T-helper 17 cell (primary cell): ENCODE measurements at places on chromosomes 5 and 9.
A peak's percentile ranks its signal among the peaks of the same experiment; 100 is the strongest.

DNA sequence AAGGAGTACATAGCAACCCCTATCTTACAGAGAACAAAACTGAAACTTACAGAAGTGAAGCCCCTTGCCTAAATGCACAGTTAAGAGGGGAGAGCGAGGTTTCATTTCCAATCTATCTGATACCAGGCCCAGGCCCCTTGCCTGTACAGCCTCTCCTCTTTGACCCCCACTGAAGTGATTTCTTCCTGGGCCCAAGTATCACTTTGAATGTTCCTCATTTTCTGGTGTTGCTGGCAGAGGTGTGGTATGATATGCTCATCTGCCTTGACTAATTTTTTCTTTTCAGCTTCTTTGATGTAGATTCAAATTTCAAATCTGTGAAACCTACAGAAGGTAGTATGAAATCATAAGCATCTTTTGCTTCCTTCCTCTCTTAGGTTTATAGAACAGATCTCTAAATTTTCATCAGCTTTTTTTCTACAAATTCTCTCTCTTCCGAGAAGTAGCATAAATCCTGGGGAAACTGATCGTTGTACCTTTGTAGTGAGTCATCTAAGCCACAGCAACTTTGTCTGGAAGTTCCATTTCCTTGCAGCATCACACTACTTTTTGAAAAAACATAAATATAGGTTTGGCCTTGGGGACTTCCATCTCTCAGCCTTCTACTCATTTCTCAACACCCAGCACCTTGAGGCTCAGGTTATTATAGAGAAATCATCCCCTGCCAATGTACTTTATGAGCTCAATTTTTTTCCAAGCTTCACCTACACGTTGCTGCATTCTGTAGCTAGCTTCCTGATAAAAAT lies 402.4 kb upstream of the PTGER4 start:
- no peak for DNase-seq

GRCh38 chr5:15391704-15392397 lies 108.1 kb upstream of the FBXL7 start:
- no peak for DNase-seq

DNA sequence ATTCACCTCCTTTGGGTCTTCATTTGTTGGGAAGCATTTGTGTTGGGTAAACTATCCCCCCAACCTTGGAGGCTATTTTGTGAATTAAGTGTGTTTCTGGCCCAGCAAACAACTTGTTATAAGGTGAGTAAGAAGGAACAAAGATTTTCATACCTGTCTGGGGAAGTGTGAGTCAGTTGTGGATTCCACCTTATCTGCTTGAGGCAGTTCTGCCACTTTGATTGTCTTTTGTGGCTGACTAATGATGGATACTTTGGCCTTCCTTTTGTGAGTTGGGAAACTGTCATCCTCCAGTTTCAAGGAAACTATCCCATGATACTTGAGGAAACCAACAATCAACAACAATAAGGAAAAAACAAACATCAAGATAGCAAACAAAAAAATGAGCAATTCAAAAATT lies 24.6 kb upstream of the CER1 start:
- DNase-seq, result no peak

- DNase-seq, result no peak
Measured at GRCh38 chr5:65161655-65162054, 320.1 kb downstream of the ADAMTS6 start.

GRCh38 chr9:97636903-97637302 lies 3.3 kb downstream of the NCBP1 start:
- no peak for DNase-seq

DNA sequence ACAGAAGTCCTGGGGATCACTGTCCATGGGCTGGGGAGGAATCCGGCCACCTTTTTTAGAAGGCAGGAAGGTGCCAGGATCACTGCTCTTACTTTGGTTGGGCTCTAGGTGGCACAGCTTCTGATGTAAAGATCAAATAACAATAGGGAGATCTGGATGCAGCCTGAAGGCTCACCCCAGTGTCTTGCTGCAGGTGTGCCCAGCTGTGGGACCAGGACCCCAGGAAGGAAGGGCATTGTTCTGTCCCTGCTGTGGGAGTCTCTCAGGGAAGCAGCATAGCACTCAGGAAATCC lies 69.6 kb downstream of the DAB2IP start:
- DNase-seq, result no peak

DNA sequence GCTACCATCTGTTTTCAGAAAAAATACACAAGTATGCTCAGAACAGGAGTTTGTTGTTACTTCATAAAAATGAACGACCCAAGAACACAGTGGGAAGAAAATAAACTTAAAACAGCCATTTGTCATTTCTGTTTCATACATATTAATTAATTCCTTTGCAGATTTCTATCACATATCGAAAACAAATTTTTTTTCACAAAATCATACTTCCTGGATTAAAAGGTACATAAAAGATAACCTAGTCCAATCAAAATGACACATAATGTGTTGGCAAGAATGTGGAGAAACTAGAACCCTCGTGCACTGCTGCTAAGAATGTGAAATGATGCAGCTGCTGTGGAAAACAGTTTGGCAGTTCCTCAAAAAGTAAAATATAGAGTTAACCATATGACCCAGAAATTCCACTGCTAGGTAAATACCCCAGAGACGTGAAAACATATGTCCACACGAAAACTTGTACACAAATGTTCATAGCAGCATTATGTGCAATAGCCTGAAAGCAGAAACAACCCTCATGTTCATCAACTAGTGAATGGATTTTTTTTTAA lies 46.0 kb downstream of the MYO10 start:
- DNase-seq, result no peak

- no peak for DNase-seq
Measured at GRCh38 chr5:32471784-32472183, 27.2 kb upstream of the ZFR start.

- DNase-seq, result no peak
Measured at GRCh38 chr9:124629600-124629999, 122.4 kb upstream of the NR5A1 start.

- DNase-seq, result no peak
Measured at GRCh38 chr9:95570150-95570549, 53.4 kb upstream of the PTCH1 start.

DNA sequence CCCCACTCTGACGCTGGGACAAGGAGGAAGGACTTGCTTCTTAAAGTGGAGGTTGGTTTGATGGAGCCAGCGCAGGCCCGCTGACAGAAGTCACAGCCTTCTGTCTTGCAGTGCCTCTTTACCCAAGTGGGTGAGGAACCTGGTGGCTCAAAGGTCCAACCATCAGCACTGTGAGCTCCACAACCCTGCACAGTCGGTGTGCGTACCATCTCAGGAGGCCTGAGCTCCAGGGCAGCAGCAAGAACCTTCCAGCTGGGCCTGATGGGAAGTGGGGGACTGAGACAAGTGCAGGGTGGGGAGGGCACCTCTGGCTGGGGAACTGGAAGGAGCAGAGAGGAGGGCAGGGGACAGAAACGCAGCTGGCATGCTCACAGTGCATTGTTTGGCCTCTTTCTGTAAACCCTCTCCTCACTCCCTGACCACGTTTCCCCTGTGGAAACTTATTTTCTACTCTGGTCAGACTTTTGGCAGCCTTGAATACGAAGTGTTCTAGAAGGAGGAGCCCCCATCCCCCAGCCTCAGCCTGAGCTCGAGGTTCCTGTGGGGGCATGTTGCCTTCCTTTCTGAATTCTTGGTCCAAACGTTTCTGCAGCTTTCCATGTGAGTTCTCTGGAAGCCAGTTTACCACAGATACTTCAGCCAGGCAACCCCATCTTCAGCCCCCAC lies 178.5 kb upstream of the PITX1 start:
- DNase-seq, result no peak

GRCh38 chr9:113395000-113395861 lies 5.9 kb downstream of the ALAD start:
- DNase-seq, result no peak

GRCh38 chr5:39826051-39826450 lies 401.3 kb upstream of the DAB2 start:
- no peak for DNase-seq

GRCh38 chr5:94901191-94901979 lies 282.9 kb downstream of the SLF1 start:
- no peak for DNase-seq

DNA sequence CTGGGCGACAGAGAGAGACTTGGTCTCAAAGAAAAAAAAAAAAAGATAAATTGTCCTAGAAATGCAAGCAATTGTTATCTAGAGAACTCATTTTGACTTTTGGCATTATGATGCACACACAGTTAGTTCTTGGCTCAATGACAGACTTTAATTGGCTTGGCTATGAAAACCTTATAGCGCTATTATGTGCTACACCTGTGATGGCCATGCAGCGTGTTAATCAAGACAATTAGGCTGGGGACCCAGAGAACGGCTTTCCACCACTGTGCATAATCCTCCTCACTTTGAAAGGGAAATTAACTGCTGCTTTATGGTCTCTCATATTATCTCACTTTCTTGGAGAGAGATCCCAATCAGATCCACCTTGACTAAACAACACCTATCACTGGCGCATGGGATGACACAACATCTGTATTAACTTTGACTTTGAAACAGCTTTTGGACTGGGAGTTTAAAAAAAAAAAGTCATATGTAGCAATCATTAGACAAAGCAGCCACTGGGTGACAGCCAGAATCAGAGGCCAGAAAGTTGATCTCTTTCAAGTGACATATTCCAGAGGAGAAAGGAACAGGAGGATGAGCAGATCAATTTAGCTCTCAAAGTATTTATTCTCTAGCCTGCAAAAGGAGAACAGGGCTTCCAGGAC lies 132.5 kb downstream of the PPP2R2B start:
- no peak for DNase-seq

DNA sequence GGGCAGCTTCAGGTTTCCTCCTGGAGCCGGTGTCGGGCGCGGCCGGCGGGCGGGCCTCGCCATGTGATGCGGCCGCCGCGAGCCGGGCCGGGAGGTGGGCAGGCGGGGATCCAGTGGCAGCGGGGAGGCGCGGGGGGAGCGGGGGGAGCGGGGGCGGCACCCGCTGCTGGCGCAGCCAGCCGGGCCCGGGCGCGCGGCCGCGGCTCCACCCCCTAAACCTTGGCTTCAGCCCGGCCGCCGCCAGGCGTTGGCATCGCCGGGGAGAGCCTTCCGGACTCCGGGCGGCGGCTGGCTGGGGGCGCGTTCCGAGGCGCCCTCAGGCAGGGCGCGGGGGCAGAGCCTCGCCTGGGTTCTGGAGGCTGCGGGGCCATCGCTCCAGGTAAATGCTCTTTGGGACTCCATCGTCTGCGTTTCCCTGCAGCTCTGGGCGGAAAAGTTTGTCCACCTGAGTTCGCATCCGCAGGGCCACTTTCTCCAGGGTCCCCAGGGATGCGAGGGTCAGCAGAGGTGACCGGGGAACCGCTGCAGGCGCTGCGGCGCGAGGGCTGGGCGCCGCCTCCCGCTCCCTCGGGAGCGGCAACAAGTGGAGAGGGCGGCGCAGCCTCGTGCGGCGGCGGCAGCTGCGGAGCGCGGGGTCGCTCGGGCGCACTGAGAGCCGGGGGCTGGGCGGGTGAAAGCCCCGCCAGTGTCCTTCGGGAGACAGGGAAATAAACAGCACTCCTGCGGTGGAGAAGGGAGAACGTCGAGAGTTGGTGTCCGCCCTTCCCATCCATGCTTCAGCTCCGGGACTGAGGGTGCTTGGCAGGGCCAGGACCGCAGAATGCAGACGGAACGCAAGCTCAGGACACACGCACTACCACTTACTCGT lies at the start of gene ARHGEF28:
TSS of gene ARHGEF28 (plus strand) at position 253 of the 868 bp plus-strand sequence. CDS start 58,656 bp downstream, outside the sequence.
- DNase-seq, result peak; percentile 12

- DNase-seq, result no peak
Measured at GRCh38 chr9:89172398-89172797, 6.2 kb downstream of the SHC3 start.

DNA sequence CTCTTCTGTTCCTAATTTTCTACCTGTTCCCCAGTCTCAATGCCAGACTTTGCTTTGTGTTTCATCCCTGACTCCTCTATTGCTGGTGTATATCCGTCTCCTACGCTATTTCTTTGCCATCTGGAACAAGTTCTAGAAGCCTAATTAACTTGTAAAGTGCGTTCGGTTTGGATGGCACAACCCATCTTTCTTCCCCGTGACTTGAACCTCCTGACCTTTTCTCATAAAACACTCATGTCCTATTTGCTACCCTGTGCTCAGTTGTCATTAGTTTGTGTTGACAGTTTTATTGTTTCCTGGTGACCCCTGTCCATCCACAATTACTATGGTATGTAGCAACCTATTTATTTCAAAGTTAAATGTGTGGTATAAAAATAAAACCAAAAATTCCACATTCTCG lies 323.5 kb downstream of the TLE4 start:
- DNase-seq, result no peak

DNA sequence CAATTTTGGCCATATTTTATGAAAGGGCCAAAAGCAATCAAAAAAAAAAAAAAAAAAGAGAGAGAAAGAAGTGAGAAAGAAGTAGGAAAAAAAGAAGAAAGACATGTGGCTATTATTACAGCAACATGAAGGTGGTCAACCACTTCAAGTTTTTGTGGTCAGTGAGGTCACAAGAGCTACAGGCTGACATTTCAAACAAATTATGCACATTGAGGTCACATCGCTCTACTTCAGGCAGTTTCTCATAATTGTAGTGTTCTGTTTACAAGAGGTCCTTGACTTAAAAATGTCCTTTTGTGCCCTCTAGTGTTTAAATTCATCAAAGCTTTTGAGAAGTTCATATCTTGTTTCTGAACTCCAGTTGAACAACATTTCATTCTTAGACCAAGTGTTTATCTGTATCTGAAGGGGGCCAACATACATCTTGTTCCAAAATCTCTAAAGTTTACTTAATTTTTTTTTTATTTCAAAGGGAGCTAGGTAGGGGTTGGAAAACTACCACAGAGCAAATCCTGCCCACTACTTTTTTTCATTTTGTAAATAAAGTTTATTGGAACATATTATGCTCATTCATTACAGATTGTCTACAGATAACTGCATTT lies 513.1 kb downstream of the PDE4D start:
- DNase-seq, result no peak

DNA sequence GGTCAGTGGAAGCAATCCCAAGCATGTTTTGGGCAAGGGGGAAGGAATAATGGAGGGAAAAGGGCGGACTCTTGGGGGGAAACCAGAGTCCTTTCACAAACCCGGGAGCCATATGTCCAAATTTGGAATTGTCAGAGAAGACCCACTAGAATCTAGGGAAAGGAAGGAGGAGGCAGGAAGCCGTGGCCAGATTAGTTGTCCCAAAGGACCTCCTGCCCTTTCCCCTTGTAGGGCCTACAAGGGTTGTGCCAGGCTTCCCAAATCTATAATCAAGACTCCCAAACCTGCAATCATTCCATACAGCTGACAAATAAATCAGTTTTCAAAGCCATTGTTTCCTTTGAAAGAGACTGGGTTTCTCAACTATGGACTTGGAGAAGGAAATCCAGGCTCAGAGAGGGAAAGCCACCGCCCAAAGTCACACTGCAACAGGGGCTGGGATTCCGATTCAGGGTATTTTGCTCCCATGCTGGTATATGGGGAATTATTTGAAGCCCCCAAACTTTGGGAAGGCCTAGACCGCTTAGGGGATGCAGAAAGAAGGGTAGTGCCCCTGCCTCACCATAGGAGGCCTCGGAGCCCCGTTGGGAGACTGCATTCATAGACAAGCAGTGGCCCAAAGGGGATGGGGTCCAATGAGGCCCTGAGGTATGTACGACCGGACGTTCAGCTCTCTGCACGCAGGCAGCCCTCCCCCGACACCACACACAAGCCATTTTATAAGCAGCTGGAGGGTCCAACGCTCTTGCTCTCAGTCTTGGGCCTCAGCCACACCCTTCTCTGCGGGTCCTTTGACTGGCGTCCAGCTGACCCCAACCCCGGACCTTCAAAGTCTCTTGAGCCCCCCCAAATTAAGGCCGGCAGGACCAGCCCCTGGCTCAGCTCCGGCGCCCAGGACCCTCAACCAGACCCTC lies 815 bp downstream of the ANXA6 start:
- no peak for DNase-seq
